Lung microvascular endothelial cell (primary cell): ENCODE measurements at places on chromosomes 12 and 14. TPM values are rescaled to one million over a fixed set of nuclear protein-coding genes. Genes with fewer than 3 reads are reported as not detected.

Gene NID2
- total RNA-seq, result 9.7 and 10.5 TPM in 2 replicates

Gene DAAM1
- 23.0 and 25.7 TPM in 2 replicates for total RNA-seq

Gene CCDC175
- total RNA-seq, result not detected in 2 replicates

Gene SLC5A8
- under 0.01 TPM in 1 of 2 replicates, not detected in the other for total RNA-seq

Gene KCNA1
- not detected in 2 replicates for total RNA-seq

Gene PIANP
- not detected in 2 replicates for total RNA-seq

Gene MANSC4
- total RNA-seq, result not detected in 2 replicates

- peak; percentile 34 for DNase-seq
Observed at GRCh38 chr14:72892879-72893635, 844 bp downstream of the DPF3 start.

- no peak for DNase-seq
Observed at GRCh38 chr14:102209224-102209966, 69.7 kb downstream of the WDR20 start.

DNA sequence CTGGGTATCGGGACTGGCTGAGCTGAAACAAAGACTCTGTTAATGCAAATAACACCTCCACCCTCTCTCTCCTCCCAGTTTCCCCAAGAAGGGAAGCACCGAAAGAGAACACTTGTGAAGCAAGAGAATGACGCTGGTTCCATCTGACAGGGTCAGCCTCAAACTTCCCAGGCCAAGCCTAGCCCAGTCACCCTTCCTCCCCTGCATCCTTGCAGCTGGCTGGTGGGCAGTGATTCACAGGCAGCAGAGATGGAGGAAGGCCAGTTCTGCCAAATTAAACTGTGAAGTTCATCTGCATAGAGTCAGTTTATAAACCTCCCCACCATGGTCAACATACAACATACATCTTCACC is 2.8 kb downstream of the LRRC74A start:
- no peak for DNase-seq

DNA sequence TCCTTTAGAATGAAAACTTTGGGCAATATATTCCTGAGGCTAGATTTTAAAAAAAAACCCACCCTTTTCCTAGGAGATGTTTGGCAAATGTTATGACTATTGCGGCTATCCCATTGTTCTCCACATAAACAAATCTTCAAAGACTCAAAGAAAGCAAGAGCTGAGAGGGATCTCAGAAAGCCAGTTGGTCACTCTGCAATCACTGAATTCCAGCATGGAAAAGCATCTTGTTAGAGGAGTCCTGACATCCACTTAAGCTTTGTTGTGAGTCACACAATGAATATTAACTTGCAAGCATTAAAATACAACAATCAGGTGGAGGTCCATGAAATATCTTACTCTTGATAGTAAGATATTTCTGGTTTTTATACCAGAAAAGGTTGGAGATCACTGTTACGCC is 11.0 kb upstream of the PTPRB start:
- no peak for DNase-seq

- DNase-seq, result no peak
Observed at GRCh38 chr12:100795174-100795799, 711 bp downstream of the ANO4 start.

DNA sequence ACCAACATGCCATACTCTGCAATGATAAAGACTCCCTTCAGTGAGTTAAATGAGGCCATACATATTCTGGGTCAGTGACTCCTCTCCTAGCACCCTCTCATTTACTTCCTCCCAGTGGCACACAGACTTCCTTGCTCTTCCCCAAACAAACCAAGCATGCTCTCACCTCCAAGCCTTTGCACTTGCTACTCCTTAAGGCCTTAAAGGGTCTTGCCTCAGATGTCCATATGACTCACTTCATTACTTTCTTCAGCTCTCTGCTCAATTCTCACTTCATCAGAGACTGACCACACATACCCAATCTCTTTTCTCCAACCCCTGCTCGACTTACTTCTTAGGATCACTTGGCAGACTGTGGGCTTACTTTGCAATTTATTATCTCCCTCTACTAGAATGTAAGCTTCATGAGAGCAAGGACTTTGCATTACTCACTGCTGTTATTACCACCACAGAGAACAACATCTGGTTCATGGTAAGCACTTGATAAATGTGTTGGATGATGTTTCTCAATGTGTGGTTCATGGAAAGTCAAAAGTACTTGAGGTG is 22.8 kb downstream of the DDX24 start:
- no peak for DNase-seq

GRCh38 chr12:54870048-54870447 is 15.7 kb downstream of the MUCL1 start:
- no peak for DNase-seq

- DNase-seq, result no peak
Observed at GRCh38 chr14:22544881-22545420, 44.1 kb downstream of the DAD1 start.

DNA sequence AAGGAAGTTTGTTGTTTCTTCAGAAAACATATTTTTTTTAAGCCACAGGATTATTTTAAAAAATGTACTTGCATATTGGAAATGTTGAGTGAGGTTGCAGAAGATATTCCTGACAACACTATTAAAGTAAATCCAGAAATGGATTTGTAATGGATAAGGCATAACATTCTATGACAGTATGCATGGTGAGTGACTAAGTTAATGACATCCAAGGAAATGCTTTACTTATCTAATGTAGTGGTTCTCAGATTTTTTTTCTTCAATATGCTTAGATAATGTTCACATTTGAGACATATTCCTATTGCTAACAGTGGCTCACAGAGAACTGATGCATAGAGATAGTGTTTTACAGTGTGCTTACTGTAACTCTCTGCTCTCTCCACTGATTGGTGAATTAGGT is 49.4 kb downstream of the ZDHHC17 start:
- DNase-seq, result no peak

GRCh38 chr14:99698236-99698635 is 14.1 kb downstream of the CYP46A1 start:
- DNase-seq, result no peak

GRCh38 chr14:103149351-103150237 is 26.3 kb downstream of the TNFAIP2 start:
- no peak for DNase-seq

DNA sequence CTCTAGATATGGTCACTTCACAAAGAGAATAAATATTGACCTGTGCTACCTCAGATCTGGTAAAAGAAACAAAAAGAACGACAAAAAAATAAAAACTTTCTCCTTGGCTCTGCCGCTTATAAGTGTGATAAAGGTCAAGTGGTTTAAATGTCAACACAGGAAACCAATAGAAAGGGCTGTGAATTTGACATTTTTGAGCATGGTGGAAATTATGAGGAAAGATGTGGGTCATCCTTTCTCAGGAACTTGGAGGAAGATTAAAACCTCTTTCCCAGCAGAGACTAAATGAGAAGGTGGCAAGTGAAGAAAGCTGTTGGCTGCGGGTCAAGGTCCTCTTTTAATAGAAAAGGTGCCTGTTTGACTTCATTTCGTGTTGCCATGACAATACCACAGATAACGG is 28.2 kb downstream of the TESPA1 start:
- no peak for DNase-seq

DNA sequence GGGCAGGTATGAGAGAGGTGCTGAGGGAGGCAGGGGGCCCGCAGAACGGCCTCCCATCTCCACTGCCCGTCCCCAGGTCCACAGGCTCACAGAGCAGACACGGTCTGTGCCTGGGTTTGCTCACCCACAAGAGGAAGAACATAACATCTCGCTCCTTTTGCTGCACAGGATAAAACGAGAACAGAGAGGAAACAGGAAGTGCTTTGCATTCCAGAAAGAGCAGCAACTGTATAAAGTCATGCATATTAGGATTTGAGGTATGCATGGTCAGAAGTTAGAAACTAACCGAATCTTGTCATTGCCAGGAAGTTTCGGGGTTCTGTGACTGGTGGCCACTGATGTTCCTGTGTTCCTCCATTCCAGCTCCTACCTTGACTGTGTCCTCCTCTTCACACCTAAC is 25.0 kb downstream of the NTF3 start:
- peak; percentile 70 for DNase-seq

GRCh38 chr12:109126784-109127183 is 10.4 kb downstream of the ACACB start:
- no peak for DNase-seq

- no peak for DNase-seq
Observed at GRCh38 chr14:87800216-87800615, 192.8 kb downstream of the GALC start.

DNA sequence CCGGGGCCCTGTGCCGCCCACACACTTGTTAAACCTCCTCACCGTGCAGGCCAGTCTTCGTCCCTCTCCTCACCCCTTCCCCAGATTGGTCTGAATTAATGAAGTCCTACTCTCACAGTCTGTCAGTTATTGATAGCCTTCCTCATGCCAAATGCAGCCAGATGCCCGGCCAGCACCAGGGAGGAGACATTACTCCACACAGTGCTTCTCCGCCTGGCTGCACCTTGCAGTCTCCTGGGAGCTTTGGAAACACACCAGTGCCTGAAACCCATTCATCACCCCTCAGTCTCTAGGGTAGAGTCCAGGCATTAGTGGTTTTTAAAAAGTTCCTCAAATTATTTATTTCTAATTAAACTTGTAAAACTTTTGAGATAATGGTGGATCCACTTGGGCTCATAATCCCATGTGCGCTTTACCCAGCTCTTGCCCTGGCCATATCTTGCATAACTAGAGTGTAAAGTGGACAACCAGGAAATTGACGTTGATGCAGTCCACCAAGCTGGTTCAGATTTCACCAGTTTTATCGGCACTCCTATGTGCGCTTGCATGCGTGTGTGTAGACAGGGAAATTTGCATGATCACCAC is 38.2 kb upstream of the TSPAN9 start:
- no peak for DNase-seq

DNA sequence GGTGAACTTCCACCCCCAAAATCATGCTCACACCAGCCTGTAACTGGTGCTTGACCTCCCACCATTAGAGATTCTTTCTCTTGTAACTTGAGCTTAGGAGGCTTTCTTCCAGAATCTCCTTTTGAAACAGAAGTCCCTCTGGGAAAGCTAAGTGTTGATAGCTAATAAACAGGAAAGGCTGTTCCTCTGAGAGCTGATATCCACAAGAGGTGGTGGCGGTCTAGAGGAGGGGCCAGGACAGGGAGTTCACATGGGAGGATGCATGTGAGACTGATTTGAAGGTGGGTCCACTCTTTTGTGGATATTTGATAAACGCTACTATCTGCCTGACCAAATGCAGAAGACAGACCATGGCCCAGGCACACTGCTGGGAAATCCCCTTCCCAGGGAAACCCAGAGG is 10.2 kb upstream of the PRMT8 start:
- DNase-seq, result no peak

DNA sequence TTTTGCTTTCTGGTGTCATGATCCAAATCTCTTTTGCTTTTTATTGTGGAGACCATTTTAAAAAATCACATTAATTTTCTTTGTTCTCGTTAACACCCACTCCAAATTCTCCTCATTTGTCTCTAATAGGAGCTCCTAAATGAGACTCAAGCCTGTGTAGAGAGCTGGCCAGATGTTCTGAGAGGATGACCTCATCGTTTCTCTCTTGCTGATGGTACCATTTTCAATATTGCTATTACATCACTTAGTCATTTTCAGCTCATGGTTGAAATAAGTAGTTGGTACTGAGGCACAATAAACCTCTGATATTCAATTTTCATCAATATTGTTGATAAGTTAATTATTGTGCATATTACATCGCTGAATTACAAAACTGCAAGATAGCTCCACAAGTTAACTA is 31.5 kb downstream of the SPTB start:
- no peak for DNase-seq

- DNase-seq, result no peak
Observed at GRCh38 chr14:100629696-100630095, 42.5 kb upstream of the BEGAIN start.

DNA sequence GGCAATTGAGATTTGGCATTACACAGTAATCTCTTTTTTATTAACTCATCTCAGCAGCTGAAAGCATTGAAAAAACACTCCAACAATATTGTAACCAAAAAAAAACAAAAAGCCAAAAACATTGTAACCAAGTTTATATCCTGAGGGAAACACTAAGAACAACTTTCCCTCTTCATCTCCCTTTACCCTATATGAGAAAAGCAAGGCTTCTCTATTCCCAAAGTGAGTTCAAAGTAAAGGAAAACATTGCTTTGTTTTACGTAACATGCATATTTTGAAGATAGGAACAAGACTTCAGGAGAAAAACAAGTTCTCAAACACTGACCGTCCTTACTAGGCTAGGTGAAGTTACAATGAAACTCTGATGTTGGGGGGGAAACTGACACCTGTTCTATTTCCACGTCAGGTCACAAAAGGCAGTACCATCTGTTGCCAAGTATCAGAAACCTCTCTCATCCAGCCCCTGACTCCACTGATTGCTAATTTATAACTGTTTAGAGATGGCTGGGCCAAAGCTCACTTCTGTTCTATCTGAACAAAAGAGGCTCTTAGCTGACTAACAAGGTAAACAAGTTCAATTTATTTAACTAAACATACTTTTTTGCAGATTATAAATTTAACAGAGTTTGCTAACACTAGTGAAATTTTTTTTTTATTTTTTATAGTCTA is 67.9 kb upstream of the PLXNC1 start:
- no peak for DNase-seq

GRCh38 chr12:124637581-124637981 is 70.2 kb upstream of the NCOR2 start:
- DNase-seq, result no peak
